ENCODE measurements at places on chromosomes 3 and 15.
A peak's percentile ranks its signal among the peaks of the same experiment; 100 is the strongest.

GRCh38 chr3:12861611-12862010 is 20.2 kb upstream of the RPL32 start:
- no peak for DNase-seq

DNA sequence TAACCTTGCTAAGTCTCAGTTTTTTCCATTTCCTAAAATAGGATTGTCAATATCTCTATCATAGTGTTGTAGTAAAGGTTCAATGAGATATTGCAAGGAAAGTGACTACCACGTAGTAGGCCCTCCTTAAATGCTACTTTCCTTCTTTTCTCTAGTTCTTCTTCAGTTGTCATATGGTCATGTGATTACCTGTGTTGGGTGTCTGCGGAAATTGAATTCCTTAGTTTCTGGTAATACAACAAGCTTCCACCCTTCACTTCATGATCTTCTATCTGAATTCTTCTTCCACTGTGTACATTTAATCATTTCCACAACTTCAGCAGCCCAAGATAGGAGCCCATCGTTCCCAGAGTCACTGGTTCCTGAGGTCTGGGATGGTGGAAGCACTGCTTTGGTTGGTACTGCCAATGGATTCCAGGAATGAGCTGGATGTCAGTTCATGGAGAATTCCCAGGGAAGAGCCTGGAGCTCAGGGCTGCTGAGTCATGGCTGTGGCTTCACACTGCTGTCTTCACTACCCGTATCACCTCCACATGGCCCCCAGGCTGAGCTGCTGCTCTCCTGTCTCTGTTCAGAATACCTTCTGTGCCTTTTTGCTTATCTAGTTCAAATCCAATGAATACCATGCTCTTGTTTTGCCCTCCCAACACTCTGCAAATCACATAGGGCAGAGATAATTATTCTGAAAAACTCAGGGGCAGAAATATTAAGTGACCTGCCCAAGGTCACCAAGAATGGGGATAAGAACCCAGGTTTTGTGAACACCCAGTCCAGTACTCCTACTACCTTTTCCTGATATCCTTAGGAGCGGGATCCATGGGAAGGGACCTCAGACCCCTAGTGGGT is 98.6 kb downstream of the RPL39L start:
- no peak for DNase-seq

GRCh38 chr3:111324645-111325044 is 217.4 kb upstream of the CD96 start:
- no peak for DNase-seq

GRCh38 chr3:141337991-141338390 is 30.3 kb upstream of the ZBTB38 start:
- no peak for DNase-seq

- DNase-seq = no peak
Measured at GRCh38 chr3:100682854-100683760, 26.2 kb upstream of the TFG start.

GRCh38 chr3:73479325-73479724 is 145.4 kb downstream of the PDZRN3 start:
- DNase-seq = no peak

GRCh38 chr3:66133050-66133757 is 87.6 kb upstream of the SLC25A26 start:
- no peak for DNase-seq

DNA sequence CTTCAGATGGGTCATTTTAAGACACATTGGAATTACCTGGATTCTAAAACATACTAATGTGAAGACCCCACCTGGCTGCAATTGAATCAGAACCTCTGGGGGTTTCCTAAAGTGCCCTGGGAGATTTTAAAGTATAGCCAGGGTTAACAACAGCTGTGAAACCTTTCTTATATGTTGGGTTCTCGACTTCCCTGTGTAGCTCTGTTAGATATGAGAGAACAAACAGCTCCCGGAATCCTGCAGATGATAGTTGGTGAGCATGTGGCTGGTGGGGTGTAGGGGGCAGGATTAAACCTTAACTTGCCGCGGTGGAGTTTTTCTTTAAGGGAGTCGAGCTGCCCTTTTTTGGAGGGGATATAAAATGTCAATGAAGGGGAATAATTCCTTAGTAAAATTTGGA is 12.1 kb downstream of the PLCL2 start:
- no peak for DNase-seq

DNA sequence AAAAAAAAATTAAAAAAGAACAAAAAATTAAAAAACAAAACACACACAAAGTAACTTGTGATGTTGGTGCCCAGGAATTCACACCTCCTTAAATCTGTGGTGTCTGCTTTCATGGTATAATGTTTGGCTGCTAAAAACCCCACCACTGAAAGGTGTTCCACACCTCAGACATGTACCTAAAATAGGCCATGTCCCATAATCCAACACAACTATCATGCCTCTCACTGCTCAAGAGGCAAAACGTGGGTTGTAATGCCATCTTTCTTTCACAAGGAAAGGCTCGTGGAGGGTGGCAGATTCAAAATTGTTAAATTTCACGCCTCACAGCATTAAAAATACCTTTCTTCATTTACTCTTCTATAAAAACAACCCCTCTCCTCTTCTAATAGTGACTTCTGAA is 29.5 kb downstream of the MKRN2 start:
- no peak for DNase-seq

GRCh38 chr15:91208371-91208770 is 108.3 kb downstream of the SV2B start:
- peak; percentile 43 for DNase-seq

GRCh38 chr3:31353166-31353565 is 179.6 kb upstream of the STT3B start:
- no peak for DNase-seq

- no peak for DNase-seq
Measured at GRCh38 chr3:141100531-141101320, 49.6 kb downstream of the SPSB4 start.

- DNase-seq = no peak
Measured at GRCh38 chr3:13201851-13202250, 128.6 kb upstream of the IQSEC1 start.

DNA sequence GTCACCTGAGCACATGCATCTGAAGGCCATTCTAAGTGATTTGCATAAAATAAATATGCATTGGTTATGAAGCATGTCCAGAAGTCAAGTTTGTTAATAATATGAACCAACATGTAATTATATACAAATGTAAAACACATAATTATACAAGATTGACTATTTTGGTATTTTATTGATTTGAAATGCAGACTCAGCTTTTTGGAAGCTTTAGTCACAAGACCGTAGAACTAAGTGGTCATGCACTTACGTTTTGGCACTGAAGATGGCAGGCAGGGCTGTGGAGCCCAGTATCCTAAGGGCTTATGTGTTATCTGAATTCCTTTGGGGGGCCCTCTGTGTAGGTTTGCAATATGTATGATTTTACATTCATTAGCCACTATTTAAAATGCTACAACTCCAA is 5.0 kb downstream of the CHRNA7 start:
- no peak for DNase-seq

GRCh38 chr3:140753865-140754754 is 76.2 kb downstream of the TRIM42 start:
- DNase-seq = no peak

DNA sequence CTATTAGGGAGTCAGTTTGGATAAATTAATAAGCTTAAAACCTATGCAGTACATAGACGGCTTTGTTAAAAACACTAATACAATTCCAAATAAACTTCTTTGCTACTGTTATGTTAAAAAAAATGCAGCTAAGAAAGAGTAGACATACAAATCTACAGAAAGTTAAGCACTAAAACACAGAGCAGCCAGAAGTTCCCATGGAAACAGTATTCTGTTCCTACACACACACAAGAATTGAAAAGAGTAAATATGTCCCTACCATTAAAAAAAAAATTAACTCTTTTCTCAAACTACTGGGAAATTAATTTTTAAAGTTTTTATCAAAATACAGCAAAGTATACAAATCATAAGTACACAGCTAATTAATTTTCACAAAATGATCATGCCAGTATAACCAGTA is 71.6 kb downstream of the CLASP2 start:
- DNase-seq = no peak

GRCh38 chr3:157127831-157128767 is 31.8 kb downstream of the CCNL1 start:
- no peak for DNase-seq

GRCh38 chr3:64388886-64389285 is 163.6 kb upstream of the PRICKLE2 start:
- no peak for DNase-seq

DNA sequence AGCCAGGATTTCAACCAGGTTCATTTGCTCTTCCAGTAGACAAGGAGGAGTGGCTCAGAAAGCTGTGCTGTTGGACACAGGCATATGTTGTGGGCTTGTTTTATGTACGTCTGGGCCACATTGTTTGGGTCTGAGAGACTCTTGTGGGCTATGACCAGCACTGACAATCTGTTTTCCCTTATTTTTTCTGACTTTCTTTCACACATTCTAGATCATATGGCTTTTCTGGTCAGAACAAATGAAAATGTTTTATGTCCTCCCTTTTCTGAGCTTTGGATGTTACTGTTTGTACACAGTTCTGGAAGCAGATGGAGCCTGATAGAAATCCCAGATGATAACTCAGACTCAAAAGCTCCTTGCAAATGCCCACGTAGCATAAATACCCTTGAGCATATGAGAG is 85.8 kb upstream of the RGMA start:
- DNase-seq = peak; percentile 96

DNA sequence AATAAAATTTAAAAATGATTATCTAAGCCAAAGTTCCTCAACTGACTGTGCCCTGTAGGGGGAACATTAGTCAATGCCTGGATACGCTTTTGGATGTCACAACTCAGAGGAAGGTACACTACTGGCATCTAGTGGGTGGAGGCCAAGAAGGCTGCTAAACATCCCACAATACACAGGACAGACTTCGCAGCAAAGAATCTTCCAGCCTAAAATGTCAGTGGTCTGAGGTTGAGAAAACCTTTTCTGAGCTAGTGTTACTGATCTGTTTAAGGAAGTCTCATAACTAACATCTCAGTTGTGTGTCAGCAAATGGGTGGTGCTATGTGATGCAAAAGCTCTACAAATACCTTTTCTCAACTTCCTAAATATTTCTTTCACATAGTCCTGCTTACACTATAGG is 20.9 kb upstream of the LDHAL6B start:
- no peak for DNase-seq

DNA sequence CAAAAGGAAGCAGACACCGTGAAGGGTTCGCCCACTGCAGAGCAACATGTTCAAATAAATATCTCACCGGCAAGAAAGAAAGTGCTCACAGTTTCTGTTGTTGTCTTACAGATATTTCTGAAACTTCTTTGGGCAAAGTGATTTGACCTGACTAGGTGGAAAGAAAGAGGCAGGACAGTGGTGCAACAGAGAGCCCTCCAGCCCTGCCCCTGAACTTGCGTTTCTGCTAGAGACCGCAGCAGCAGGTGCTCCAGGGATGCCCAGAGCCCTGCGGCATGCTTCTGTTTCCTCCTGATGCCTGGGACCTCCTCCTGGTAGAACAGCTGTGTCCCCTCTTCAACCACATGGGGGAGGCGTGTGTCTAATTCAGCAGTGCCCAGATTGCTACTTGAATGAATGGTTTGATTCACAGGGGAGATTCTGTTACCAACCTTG is 123.4 kb downstream of the ATP10A start:
- DNase-seq = peak; percentile 48

- DNase-seq = no peak
Measured at GRCh38 chr15:39510001-39510701, 70.7 kb upstream of the THBS1 start.

DNA sequence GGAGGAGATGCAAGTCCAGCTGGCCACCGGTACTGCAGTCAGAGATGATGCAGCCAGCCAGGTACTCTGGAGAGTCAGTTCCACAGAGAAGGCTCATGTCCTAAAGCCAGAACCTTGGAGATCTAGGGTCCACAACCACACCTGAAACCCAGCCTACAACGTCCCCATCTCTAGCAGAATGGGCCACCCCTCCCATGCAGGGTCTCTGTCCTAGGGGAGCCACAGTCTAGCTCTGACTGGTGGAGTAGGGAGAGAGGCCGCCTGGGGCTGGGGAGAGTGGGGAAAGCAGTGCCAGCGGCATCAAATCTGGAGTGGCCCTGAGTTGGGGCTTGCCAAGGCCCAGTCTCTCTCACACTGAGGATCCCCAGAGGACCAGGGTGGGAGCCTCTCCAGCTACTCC is 43.5 kb downstream of the PTH1R start:
- no peak for DNase-seq

DNA sequence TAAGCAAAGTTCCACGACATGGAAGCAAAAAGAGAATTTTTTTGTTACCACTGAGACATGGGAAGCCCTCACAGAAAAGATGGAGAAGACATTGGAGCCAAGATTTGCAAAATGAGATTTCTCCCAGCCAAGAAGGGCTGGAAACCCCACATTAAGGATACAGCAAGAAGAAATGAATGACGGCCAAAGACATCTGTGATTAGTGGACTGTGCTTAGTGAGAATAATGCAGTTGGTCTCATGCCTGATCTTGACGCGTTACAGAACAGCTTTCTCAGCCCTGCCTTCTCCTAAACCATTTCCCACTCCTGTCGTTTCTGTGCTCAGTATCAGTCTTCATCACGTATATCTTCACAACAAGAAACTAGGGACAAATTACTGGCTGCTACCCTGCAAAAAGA is 45.8 kb upstream of the ARRDC4 start:
- DNase-seq = no peak

GRCh38 chr3:138354376-138354775 is 6.0 kb downstream of the MRAS start:
- DNase-seq = no peak

- no peak for DNase-seq
Measured at GRCh38 chr3:45551214-45552010, 43.1 kb upstream of the LIMD1 start.

GRCh38 chr3:194058189-194058571 is 77.8 kb upstream of the HES1 start:
- peak; percentile 53 for DNase-seq

GRCh38 chr15:76169911-76170800 is 110.4 kb downstream of the TMEM266 start:
- no peak for DNase-seq

DNA sequence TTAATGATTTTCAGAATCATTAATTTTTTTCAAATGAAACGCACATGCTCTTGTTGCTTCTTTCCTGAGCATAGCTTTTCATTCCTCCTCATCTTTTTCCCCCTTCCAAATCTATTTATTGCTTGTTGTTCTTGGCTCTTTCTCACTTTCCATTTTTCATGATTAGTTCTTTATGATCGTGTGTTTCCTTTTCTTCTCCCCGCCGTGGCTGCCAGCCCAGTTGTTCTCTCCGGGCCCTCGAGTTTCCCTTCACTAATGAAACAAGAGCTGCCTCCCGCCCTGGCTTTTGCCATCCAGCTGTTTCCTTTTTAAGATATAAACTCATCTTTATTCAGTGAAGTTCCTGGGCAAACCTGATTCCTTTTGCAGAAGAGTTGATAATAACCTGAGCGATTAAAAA is 170.2 kb upstream of the NR2F2 start:
- peak; percentile 26 for DNase-seq

DNA sequence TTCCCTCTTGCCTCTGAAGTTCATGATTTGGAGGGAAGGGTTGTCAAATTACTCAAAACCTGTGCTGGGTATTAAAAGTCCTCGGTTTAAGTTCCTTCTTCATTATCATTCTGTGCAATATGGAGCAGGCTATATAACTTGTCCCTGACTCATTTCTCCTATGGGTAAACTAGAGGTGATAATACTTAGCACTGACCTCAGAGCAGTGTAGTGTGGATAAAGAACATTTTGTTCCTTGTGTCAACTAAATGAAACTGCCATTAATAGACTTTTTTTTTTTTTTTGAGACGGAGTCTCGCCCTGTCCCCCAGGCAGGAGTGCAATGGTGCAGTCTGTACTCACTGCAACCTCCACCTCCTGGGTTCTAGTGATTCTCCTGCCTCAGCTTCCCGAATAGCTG is 2.2 kb upstream of the BBX start:
- no peak for DNase-seq

- peak; percentile 70 for DNase-seq
Measured at GRCh38 chr3:195150181-195151118, 120.5 kb downstream of the XXYLT1 start.

- DNase-seq = no peak
Measured at GRCh38 chr3:86978111-86978551, 12.8 kb downstream of the VGLL3 start.

Data from brain (organoid and tissue), 16 donors.